ENCODE measurements at places on chromosomes 11 and 22.

DNA sequence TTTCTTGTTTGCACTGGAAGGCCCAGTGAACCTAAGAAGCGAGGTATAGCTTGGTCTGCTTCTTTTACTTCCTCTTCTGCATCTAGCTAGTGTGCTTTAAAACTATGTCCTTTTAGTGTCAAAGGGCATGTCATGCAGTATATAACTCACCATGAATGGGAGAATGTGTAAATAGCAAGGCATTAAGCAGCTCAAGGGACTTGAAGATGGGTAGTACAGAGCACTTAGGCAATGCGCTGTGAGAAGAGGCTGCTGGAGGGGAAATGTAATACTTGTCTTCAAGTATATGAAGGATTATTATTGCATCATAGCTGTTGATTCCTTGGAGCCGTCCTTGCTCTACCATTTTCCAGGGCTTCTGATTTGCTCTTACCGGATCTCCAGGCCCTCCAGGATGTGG is 7.6 kb downstream of the MAML2 start:
- DNase-seq: no peak

GRCh38 chr22:42344361-42344905 is 74.0 kb upstream of the TCF20 start:
- DNase-seq: peak; percentile 89

- DNase-seq: no peak
Observed at GRCh38 chr11:34513682-34514449, at the start of gene ELF5. Gene ELF5 (minus strand): TSS chr11:34513794. CDS start chr11:34505749, 8,045 bp downstream.

- no peak for DNase-seq
Observed at GRCh38 chr11:82930734-82931133, 29.2 kb downstream of the DDIAS start.

DNA sequence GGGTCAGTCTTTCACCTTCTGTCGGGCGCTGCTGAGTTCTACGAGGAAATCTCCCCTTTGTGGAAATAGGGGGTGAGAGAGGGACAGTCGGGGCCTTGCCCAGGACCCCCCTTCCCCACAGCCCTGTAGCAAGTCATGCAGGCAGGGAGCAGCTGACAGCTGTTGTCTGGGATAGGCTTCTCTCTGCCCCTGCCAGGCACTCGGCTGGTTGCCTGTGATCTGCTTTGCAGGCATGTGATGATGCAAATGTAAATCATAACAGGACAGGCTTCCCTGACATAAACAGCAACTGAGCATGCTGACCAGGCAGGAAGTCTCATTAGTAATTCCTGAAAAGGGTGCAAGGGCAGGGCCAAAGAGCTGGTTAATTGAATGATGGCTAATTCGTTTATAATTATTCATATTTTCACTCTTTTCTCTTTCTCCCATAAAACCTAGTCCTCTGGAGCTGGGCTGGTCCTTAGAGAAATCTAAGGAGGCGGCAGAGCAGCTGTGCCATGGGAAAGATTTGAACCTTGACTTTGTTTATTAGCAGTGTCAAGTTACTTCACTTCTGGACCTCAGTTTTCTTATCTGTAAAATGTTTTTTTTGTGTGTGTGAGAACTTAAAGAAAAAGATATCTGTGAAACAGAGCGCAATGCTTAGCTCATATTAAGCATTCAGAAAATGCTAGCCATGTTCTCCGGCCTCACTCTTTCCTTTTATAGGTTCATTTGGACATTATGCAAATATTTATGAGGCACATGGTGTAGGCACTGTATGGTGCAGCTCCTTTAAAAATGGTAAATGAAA is 129.7 kb downstream of the LDLRAD3 start:
- DNase-seq: no peak

DNA sequence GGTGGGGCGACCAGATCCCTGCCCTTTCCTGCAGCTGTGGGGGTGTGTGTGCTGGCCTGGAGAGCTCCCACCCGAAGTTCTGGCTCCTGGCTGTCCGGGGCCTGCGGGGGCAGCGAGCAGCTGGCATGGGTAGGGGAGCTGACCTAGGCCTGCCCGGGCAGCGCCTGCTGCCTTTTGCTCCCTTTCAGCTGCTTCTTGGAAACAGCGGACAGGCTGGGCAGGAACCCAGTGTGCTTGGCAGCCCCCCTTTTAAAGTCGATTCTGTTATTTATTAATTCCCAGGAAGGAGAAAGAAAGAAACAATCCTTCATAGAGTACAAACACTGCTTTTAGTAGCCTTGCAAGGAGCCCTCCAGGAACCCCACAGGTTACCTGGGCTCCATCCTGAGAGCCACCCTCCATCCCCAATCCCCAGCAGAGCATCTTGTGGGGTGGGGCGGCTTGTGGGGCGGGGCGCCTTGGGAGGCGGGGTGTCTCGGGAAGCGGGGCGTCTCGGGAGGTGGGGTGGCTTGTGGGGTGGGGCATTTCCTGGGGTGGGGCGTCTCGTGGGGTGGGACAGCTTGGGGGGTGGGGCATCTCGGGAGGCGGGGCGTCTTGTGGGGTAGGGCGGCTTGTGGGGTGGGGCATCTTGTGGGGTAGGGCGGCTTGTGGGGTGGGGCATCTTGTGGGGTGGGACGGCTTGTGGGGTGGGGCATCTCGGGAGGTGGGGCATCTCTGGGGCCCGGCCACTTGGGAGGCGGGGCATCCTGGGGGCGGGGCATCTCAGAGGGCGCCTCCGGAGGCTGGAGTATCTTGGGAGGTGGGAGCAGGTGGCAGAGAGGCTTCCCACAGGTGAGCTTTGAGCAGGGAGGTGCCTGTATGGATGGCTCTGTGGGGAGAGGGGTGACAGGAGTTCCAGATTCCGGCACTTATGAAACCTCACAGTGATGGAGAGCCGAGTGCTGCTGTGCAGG is 7.0 kb downstream of the CD81 start:
- DNase-seq: no peak

Measured in sigmoid colon (tissue), 7 donors.